CD4-positive, alpha-beta T cell treated with Interferon gamma for 1 hour (primary cell): ENCODE measurements at places on chromosomes 1 and 21.

- no peak for DNase-seq
Measured at GRCh38 chr21:31556662-31557061, 102.8 kb upstream of the SOD1 start.

GRCh38 chr1:151565502-151566189 lies 25.5 kb downstream of the TUFT1 start:
- DNase-seq = no peak

DNA sequence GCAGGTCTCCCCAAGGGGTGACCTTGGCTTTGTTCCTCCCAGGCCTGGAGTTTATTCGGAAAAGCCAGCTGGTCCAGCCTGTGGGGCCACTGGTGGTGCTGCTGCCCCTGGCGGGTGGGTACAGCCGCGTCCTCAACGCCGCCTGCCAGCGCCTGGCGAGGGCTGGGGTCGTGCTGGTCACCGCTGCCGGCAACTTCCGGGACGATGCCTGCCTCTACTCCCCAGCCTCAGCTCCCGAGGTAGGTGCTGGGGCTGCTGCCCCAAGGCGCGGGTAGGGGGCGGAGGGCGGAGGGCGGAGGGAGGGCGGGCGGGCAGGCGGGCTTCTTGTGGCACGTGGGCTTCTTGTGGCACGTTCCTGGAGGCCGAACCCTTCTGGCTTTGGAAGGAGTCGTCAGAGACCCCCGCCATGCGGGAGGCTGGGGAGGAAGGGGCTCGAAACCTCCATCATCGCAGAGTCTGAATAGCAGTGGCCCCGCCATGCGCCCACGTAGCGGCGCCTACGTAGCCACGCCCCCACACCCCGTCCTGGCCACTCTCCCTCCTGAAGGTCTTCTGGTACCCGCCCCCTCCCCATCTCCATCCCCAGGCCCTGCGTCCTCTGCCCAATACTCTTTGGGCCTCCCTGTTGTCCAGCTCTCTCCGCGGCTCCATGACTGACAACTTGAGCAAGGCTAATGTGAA lies 16.7 kb downstream of the PCSK9 start:
- DNase-seq = no peak

- DNase-seq = no peak
Measured at GRCh38 chr1:178273707-178274410, 180.0 kb downstream of the RASAL2 start.
